Cerebellar nuclear complex (tissue), 1 donor: ENCODE measurements at places on chromosomes 5 and 9.

DNA sequence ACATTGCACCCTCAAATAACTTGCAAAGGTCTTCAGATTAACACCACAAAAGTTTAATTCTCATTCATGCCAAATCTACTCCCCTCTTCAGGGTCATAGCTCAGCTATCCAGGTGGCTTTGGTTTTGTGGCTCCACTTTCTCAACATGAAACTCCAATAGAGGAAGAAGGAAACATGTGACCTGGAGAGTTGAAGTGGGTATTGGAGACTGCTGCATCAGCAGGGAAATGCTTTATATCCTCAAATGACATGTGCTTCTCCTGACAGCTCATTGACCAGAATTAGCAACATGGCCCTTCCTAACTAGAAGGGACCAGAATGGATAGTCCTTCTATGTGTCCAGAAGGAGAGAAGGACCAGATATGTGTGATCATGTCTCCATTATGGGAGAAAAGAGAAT is 73.6 kb downstream of the TLR4 start:
- DNase-seq = no peak

DNA sequence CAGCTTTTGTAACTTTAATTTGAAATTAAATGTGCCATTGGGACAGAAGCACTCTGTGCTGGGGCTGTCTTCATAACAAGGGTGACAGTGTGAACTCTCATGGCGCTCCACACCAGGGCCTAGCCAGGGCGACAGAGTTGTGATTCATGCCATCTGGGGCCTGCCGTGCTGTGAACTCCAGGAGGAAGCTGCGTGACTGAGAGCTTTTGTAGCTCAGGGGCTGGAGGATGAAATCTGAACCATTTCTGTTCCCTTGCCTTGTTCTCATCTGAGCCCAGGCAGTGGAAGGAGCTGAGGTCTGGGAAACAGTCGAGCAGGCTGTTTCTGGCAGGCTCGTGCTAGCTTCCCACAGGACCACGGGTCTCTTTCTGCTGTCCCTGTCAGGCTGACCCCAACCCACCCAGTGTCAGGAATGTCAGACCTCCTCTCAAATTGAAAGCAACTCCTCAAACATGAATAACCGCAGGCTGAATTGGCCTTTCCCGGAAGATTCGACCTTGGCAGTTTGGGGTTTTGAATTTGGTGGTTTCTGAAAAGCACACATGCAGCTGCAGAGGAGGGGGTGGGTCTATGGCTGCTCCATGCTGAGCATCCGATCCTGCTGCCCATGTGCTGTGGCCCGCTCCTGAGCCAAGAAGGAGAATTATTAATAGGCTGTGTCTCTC is 69.2 kb upstream of the RPS23 start:
- DNase-seq = no peak

- no peak for DNase-seq
Observed at GRCh38 chr9:95406121-95406520, 88.6 kb upstream of the FANCC start.

GRCh38 chr9:120694559-120694958 is 19.7 kb downstream of the MEGF9 start:
- DNase-seq = no peak

- peak; percentile 20 for DNase-seq
Observed at GRCh38 chr5:178396796-178397720, 164.5 kb upstream of the PHYKPL start.

DNA sequence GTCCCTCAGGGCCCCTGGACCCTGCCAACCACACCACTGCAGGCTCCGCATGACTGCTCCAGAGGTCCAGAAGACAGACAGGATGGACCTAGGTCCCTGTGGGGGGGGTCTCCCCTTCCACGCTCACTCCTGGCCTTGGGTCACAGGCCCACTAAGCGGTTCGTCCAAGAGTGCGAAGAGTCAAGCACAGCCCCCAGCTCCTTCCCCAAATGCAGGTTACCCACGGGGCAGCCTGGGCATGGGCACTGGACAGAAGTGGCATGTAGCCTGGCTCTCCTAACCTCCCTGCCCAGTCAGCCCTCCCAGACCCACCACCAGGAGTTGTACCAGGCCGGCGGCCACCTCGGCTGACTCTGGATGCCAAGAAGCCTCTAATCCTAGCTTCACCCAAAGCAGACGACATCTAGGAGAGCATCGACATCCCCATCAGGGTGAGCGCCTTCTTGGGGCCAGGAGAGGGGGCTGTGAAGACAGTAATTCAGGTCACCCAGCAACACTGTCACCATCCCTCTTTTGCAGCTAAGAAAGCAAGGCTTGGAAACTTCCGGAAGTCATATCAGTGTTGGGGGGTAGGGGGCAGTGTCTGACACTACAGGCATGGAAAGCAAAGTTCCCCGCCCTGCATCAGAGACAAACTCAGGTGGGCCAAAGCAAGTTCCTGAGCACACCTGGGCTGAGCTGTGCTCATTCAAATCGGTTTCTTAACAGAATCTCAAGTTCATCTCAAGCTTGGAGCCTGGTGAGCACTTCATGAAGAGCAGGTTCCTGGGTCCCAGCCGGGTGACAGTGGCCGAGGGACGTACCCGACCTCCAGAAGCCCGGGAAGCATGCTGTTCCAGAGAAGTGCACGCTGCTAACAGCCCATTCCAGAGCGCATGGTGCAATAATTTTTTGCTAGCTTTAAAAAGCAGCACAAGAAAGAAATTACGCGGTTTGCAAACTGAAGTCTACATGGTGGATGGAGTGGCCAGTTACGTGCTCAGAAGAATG is 68.7 kb downstream of the SEMA4D start:
- no peak for DNase-seq

DNA sequence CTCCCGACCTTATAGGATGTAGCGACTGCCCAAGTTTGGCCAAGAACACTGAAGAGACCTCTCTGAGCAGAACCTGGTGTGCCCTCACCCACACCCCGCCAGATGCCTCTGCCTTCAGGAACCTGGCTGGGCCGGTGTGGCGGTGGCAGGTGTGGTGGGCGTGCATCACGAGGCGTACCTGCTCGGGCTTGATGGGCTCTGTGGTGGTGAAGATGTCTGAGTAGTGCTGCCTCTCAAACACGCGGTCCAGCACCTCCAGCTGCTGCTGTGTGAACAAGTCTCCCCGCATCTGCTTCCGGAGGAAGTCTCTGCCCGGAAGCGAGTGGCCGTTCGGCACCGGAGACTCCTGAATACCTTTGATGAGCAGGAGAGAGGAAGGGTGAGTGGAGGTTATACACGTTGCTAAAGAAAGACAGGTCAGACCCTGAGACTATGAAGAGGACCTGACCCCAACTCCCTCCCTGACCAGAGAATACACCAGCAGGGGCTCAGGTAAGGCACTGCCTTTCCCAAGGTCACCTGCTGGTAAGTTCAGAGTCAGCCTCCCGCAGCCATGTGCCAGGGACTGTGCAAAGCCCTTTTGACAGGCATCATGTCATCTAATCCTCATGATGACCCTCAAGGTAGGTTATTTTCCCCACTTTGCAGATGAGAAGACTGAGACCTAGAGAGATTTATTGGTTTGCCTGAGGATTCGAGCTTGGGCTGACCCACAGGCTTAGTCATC is 67.5 kb downstream of the PAX5 start:
- DNase-seq = no peak

DNA sequence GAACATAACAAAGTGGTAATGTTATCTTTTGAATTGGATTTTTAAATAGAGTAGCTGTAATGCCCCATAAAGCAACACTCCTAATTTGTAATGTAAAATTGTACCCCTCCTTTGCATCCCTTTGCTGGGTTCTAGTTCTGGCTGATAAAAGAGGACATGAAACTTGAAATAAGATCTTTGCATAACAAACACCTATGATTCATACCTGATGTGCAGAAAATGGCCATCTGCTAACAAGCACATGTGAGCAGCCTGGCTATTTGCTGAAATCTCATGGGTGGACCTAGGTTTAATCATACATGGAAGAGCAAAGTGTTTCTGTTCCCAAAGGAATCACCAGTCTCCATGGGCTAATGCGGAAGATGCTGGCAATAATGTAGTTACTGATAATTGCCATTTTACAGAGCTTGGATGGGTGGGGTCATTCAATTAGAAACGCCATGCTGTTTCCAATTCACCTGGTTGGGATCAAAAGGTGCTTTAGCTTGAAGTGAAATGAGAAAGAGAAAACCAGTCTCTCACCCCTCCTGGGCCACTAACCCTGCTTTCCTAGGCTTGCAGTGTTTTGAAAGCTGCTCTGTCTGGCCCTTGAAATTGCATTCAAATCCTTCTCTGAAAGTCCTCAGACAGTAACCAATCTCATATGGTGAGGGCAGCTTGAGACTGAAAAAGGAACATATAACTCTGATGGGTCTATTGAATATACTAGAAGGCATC is 585.1 kb downstream of the TLE4 start:
- no peak for DNase-seq

GRCh38 chr5:136802383-136802782 is 437.0 kb upstream of the TRPC7 start:
- DNase-seq = no peak

- no peak for DNase-seq
Observed at GRCh38 chr5:9192266-9192665, 353.6 kb downstream of the SEMA5A start.

GRCh38 chr9:120862452-120862851 is 14.5 kb downstream of the PHF19 start:
- no peak for DNase-seq

GRCh38 chr5:120016717-120017382 is 387.5 kb downstream of the FAM170A start:
- DNase-seq = no peak

DNA sequence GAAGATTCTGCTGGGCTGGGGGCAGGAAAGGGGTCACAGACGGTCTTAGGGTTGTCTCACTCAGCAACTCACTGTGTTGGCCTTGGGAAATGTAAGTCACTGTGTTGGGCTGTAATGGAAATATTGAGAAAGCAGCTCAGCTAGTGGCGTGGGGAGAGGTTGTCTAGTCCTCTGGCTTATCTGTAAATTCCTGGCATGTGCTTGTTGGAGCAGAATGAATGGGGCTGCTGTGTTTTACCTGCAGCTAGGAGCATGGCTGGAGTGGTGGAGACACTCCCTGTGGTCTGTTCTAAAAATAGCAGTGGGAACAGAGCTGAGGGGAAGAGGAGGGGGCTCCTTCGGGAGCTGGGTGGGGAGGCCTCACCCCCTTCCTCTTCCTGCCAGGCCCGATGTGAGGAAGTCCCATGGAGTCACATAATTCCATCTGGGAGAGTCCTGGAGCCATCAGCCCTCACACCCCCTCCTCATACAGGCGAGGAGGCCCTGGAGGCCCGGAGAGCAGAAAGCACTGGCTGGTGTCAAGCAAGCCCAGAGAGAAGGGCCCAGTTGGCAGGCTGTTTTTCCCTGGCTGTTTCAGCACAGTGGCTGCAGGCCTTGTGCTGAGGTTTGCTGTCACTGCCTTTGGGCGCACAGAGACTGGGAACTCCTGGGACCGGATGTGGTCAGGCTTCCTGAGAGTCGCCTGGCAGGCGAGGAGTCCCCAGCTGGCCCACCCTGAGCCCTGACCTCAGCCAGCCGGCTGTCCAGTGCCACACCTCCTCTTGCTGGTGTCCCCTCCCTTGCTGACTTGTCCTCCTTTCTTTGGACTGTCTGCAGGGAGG is 84.9 kb downstream of the RGS3 start:
- DNase-seq = no peak

DNA sequence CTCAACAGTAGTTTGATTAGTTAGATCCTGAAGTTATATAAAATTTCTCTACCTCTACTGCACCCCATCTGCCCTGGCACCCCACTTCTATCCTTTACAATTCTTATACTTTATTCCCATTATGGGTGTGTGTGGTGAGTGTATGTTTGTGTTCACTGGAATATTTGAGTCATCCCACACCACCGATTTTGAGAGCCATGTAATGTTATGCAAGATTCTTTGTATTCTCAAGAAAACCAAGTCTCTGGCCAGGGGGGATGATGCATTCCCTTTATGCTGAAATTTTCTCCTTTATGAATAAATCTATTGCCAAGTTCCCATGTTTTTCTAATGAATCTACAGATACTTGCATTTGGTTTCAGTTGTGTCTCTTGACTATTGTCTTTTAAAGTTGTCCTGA is 266.8 kb downstream of the ARHGEF28 start:
- DNase-seq = no peak

- no peak for DNase-seq
Observed at GRCh38 chr5:156427315-156427714, 100.4 kb downstream of the SGCD start.
